Activated CD8-positive, alpha-beta memory T cell treated with anti-CD3 and anti-CD28 coated beads for 1 hour (primary cell): ENCODE measurements at places on chromosomes 3 and 15.

DNA sequence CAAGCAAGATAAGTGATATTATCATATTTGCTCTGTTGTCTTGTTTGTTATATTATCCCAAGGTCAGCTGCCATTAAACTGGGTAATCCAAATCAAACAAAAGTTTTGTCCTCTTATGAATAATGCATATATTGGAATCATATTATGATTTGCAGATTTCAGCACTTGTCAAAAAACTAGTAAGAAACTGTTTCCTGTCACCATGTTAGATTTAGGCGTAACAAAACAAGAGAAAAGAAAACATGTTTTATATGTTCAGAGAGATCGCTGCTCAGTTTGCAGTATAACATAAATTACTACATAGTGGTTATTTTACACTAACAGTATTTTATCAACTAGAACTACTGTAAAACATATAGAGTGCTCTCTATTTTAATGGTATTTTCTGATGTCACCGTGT, 123.4 kb upstream of the ICE2 start:
- DNase-seq, result no peak

DNA sequence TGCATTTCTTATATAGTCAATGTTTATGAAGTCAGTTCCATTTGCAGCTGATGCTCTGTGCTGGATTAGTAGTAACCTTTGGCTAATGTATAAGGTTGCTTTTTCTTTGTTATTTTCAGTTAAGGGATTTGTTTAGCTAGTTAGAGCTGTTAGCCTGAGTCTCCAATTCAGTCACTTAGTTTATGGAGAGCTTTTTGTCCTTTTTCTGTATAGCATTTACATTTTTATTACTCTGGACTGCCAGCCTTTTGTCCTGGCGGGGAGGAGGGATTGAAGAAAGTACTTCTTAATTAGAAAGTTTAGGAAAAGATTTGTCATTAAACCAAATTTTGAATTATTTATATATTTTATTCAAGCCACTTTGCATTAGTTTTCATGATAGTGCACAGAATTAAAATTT, 52.0 kb downstream of the DNAJC13 start:
- no peak for DNase-seq

GRCh38 chr3:138946663-138947494, at the start of the genes FOXL2 and FOXL2NB:
FOXL2 (minus strand) TSS chr3:138947137; CDS start chr3:138946722, 415 bp downstream.
FOXL2NB (plus strand) TSS chr3:138947217; CDS start chr3:138947365, 148 bp downstream.
- DNase-seq, result no peak

DNA sequence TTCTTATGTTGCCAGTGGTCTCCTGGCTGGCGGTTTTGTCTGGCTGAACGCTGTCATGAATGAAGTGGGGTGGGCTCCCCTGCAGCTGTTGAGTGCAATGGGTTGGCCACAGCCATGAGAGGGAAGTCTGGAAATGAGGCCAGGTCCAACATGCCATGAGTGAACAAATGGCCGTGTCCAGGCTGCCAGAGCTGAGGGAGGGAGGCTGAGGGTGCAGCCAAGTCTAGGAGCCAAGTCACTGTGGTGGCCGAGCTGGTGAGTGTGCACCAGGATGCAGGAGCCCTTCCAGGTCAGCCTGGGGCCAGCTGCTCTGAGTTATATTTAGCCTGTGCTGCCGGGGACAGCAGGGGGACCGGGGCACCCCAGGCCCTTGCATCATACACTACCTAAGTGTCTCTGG, 24.7 kb upstream of the PRR23E start:
- DNase-seq, result no peak

- DNase-seq, result no peak
Measured at GRCh38 chr3:107414325-107414964, 37.2 kb downstream of the CCDC54 start.

GRCh38 chr15:41934843-41935242, 37.5 kb downstream of the EHD4 start:
- DNase-seq, result peak; percentile 36

DNA sequence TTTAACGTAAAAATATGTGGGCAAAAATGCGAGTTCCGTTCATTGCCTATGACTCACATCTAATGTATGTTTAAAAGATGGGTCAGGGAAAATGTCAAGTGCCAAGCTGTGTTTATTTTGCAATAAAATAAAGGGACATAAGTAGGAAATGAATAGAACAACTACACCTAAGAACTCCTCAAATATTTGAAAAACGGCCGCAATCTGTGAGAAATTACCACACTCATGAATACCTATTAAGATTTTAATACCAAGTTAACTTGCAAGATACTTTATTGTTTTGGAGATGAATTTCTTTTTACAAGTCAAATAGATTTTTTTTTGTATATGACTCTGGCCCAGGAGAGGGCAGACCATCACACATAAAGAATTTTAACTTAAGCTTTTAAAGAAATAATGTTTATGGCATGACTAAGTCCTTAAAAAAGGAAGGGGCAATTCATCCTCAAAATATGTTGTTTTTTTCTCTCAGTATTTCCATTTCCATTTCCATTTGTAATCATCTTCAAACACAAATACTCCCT, 152.7 kb downstream of the SUCNR1 start:
- DNase-seq, result no peak

GRCh38 chr15:59406446-59406845, 31.5 kb upstream of the FAM81A start:
- DNase-seq, result no peak

DNA sequence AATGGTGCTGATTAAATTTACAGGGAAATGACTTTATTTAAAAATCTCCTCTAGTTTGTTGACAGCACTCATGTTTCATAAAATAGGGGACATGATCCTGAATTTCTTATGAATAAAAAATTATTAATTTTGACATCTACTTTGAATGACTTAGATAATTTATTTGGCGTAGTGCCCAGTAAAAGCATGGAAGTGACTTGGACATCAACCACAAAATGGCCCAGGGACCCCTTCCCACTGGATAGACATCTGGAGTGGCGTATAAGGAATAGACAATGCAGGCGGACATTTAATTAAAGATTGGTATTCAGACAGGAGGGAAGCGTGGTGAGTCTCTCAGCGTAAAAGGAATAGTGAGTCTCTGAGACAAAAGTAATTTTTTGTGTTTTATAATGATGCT, 79.8 kb downstream of the ADAMTSL3 start:
- DNase-seq, result no peak

GRCh38 chr3:195708061-195708460, 12.7 kb upstream of the MUC20 start:
- no peak for DNase-seq

- no peak for DNase-seq
Measured at GRCh38 chr15:26757141-26757540, 15.7 kb downstream of the GABRB3 start.

DNA sequence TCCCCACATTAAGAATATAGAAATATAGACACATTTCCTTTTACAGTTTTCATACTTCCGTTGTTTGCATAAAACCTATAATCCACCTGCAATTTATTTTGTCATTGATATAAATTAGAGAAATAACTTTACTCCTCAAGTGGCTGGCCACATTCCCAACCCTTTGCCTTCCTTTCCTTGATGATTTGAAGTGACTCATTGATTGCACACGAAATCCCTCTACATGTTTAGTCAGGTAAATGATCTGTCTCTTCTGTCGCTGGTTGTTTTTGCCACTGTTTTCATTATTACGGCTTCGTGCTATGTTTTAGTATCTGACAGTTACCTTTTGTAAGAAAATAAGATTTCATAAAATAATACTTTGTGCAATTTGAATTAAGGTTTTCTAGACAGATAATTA, 272.2 kb upstream of the NR2E3 start:
- DNase-seq, result no peak

GRCh38 chr3:175374705-175375104, 515.6 kb downstream of the NAALADL2 start:
- DNase-seq, result no peak

- no peak for DNase-seq
Measured at GRCh38 chr3:146160964-146161662, at the start of gene PLOD2. PLOD2 (minus strand) TSS chr3:146161184; CDS start chr3:146160989, 195 bp downstream.

DNA sequence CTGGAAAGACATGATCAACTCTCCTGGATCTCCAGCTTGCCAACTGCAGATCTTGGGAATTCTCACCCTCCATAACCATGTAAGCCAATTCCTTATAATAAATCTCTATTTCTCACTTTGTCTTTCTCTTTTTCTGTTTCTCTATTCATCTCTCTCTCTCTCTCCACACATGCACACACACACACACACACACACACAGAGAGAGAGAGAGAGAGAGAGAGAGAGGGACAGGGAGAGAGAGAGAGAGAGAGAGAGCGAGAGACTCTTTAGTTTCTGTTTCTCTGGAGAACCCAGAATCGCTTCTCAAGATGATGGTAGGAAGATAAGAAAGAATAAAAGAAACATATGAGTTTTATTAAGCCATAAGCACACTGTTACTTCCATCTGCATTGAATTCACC, 111.9 kb downstream of the BCHE start:
- DNase-seq, result no peak

- no peak for DNase-seq
Measured at GRCh38 chr3:186520957-186521842, 23.0 kb downstream of the CRYGS start.

GRCh38 chr3:156918746-156919145, 92.6 kb downstream of the LEKR1 start:
- no peak for DNase-seq

- no peak for DNase-seq
Measured at GRCh38 chr3:66439666-66440344, 61.0 kb downstream of the LRIG1 start.

- no peak for DNase-seq
Measured at GRCh38 chr15:67232591-67232990, 21.9 kb downstream of the AAGAB start.

DNA sequence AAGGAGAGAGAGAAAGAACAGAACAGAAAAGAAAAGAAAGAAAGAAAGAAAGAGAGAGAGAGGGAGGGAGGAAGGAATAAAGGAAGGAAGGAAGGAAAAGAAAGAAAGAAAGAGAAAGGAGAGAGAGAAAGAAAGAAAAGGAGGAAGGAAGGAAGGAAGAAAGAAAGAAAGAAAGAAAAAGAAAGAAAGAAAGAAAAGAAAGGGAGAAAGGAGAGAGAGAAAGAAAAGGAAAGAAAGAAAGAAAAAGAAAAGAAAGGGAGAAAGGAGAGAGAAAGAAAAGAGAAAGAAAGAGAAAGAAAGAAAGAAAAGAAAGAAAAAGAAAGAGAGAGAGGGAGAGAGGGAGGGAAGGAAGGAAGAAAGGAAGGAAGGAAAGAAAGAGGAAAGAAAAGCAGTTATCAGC, 108.8 kb downstream of the ARPP21 start:
- no peak for DNase-seq

- no peak for DNase-seq
Measured at GRCh38 chr15:57932348-57932747, 133.2 kb downstream of the ALDH1A2 start.

GRCh38 chr15:57772223-57772957, 65.9 kb downstream of the POLR2M start:
- no peak for DNase-seq

DNA sequence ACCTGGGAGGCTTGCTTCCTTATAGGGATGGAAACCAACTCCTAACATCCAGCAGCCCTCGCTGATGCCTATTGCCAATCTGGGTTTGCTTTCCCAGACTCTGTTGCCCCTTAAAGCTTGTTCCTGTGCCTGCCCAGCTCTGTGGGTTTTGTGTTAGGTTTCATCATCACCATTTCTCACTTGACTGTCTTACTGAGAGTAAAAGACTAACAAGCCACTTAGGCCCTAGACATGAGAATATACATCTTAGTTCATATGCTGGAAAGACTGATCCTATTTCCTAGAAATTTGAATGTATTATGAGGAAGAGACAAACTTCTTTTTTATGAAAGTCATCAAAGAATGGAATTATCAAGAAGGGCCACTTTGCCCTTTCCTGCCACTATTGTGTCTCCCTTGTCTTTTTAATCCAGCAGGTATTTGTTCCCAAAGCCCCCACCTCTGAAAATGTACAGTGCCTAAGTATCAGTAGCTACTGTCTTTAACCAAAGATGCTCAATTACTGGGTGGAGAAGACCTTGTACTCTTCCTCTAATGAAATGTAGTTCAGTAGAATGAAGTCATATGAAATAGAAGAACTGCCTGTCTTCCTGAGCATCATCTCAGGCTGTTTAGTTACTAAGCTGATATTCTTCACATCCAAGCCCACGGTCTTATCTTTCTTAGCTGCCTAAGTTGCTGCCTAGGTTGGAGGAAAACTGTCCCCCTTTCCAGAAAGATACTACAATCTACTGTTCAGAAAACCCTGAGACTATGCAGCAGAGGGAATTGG, 59.8 kb upstream of the ZPLD1 start:
- DNase-seq, result no peak

DNA sequence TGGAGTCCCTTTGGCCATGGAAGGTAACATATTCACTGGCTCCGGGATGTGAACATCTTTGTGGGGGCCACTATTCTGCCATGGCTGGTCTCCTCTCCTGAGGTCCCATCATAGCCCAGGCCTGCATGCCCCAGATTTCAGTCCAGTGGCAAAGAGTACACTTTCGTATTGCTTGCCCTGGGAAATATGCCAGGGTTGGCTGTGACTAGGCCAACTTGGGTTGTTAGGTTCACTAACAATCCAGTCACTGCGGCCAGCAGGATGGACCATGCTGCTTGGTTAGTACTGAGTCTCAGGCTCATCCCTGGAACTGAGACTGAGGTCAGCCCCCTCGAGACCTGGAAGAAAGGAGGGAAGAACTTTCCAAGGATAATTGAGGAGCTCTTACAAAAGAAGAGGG, 9.8 kb upstream of the EEFSEC start:
- no peak for DNase-seq

DNA sequence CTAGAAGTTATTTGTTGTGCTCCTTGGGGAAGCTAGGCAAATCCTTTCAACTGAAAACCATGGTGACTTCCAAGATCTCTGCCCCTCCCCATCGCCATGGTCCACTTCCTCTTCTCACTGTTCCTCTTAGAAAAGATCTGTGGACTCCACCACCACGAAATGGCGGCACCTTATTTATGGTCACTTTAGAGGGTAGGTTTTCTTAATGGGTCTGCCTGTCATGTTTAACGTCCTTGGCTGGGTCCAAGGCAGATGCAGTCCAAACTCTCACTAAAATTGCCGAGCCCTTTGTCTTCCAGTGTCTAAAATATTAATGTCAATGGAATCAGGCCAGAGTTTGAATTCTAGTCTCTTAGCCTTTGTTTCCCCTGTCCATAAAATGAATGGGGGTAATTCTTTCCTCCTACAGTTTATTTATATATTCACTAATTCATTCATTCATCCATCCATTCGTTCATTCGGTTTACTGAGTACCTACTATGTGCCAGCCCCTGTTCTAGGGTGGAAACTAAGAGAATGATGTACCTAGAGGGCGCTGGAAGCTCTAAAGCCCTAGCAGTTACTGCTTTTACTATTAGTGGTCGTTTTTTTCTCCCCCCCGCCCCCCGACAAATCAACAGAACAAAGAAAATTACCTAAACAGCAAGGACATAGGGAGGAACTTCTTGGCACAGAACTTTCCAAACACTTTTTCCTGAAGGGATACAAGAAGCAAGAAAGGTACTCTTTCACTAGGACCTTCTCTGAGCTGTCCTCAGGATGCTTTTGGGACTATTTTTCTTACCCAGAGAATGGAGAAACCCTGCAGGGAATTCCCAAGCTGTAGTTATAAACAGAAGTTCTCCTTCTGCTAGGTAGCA, 657 bp downstream of the PATL2 start:
- DNase-seq, result no peak

- DNase-seq, result no peak
Measured at GRCh38 chr15:92811148-92811913, 88.8 kb upstream of the CHD2 start.
